ENCODE measurements at places on chromosomes 13 and 19. TPM values are rescaled to one million over a fixed set of nuclear protein-coding genes. Genes with fewer than 3 reads are reported as not detected.

DNA sequence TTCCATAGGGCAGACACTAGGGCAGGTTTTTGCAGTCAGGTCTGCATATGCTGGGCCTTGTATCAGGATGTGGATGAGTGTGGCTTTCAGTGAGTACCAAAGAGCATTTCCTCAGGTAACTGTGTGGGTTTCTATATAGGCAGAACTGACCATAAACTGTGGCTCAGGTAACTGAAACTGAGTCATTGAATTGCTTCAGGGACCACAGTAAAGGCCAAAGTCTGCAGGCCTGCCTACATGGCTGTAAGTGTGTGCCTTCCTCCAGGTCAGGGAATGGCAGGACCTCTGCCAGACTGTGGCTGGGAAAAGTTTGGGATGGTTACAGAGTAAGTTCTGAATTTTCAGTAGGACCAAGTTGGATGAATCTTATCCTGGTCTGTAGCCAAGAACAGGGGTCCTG is 85.6 kb downstream of the ZNF486 start:
- H3K36me3 ChIP-seq: no peaks in the 10 kb centered on the region
- no peaks in the 10 kb centered on the region for H3K27me3 ChIP-seq
- no peak for DNase-seq
- no peaks in the 10 kb centered on the region for H3K4me1 ChIP-seq
- H3K4me3 ChIP-seq: no peak overlapping the region
- H3K27ac ChIP-seq: no peak overlapping the region

The ZNF729 gene
- total RNA-seq: not detected

The MYBPC2 gene
- total RNA-seq: 0.12 TPM

The ZNF726 gene
- total RNA-seq: 0.43 TPM

The EFNA2 gene
- not detected for total RNA-seq

Data from ovary (tissue), 10 donors.